ENCODE measurements at places on chromosomes 11 and 22.

- DNase-seq: no peak
Observed at GRCh38 chr22:50505276-50505775, 2.2 kb downstream of the LMF2 start.

GRCh38 chr11:27812341-27812740, 112.1 kb upstream of the BDNF start:
- no peak for DNase-seq

- DNase-seq: peak; percentile 76
Observed at GRCh38 chr11:61293867-61294716, 1.0 kb downstream of the VWCE start.

GRCh38 chr11:94245121-94245520, 59.3 kb upstream of the IZUMO1R start:
- no peak for DNase-seq

GRCh38 chr22:31960767-31961166, 16.4 kb downstream of the YWHAH start:
- no peak for DNase-seq

GRCh38 chr22:41352058-41352457, 29.7 kb upstream of the TEF start:
- no peak for DNase-seq

DNA sequence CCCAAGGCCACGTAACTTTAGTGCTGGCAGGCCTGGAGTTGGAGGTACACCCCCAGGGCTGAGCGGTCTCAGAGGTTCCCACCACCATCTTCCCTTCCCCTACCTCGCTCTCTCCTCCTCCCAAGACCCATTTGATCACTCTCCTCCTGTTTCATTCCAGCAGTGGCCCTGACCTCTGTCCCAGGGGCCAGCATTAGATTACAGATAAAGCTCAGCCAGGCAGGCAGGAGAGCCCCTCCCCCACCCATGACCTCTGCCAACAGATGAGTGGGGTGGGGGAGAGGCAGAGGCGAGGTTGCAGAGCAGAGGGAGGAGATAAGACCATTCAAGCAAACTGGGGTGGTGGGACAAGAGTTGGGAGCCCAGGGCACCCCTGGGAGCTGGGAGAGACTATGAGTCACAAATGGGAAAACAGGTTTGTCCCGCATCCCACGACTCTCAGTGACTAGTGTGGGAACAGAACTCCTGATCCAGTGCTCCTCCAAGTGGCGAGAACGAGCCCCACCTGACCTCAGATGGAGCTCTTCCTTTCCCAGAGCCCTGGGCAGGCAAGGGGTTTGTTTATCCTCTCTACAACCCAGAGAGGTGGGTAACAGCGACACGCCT, 367.9 kb downstream of the MN1 start:
- DNase-seq: no peak

- no peak for DNase-seq
Observed at GRCh38 chr22:39173787-39174497, 21.5 kb upstream of the CBX7 start.

DNA sequence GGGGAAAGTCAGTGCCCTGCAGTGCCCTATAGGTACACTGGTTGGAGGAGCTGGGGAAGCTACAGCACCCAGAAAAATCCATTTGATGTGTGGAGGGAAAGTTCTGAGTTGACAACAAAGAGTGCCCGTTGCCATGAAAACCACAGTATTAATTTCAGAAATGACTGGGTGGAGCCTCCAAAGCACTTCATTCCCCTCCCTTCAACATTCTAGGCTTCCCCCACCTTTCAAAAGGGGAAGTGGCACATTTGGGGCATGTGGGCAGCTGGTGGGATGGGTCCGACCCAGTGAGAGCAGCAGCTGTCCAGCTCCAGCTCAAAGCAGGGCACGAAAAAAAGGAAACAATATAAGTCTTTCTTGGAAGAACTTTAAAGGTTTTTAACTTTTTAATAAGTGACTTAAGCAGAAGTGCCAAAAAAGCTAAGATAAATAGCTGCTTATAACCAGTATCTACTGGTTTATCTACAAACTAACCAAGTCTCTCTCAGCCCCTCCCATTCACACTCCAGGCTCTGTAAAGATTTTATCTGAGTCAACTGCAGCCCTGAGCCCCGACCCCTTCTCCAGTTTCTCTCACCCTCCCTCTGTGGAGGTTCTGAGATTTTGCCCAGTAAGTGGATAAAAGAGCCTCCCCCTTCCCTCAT, 9.0 kb upstream of the AHNAK start:
- DNase-seq: no peak

GRCh38 chr11:91997226-91997625, 227.4 kb upstream of the FAT3 start:
- no peak for DNase-seq

- DNase-seq: no peak
Observed at GRCh38 chr22:17903564-17904295, 120.6 kb downstream of the MICAL3 start.

DNA sequence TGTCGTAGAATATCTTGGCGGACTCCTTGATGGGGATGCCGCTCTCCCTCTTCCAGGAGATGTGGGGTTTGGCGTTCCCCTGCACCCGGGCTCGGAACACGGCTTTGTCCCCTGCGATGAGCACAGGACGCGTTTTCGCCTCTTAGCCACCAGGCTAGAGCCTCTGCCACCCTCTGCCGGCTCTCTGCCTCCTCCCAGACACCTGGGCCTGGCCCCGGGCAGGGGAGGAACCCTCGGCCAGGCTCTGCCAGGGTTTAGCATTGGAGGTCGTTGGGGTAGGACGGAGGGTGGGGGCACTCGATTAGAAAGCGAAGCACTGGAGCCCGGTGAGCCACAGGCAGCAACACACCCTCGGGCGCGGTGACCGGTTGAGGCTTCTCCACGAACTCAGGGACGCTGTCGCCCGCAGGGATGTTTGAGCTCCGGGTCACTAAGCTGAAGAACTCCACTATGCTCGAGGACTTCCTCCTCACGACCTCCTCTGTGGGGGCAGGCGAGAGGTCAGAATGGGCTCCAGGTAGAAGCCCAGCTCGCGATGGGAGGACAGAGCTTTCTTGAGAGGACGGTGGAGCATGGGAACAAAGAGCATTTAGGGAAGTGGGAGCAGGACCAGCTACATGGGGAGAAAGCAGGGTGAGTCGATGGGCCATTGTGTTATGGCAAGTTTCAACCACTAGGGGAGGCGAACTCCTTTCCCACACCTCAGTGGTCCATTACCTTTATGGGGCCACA, 4.3 kb downstream of the IGSF22 start:
- DNase-seq: no peak
